ENCODE measurements at places on chromosomes 16 and 17. TPM values are rescaled to one million over a fixed set of nuclear protein-coding genes. Genes with fewer than 3 reads are reported as not detected.

GRCh38 chr16:56191156-56191815 is at the start of gene GNAO1:
Gene GNAO1 (plus strand): TSS chr16:56191489. CDS start chr16:56192236, 747 bp downstream.
- DNase-seq = peak; percentile 59

- no peak for DNase-seq
Observed at GRCh38 chr17:79546386-79546785, 64.5 kb downstream of the RBFOX3 start.

DNA sequence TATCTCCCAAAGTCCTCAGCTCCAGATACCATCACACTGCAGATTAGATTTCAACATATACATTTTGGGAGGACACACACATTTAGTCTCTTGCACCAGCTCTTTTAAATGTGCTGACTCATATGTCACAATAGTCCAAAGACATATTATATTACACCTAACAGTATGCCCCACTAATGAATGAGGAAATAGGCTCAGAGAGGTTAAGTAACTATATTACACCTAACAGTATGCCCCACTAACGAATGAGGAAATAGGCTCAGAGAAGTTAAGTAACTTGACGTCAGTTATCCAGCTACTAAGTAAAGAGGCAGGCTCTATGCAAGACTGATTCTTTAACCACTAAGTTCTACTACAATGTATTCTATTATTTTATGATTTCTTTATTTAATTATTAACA is 9.7 kb downstream of the IRX6 start:
- DNase-seq = no peak

GRCh38 chr17:38705523-38705802 is 390 bp downstream of the MLLT6 start:
- peak; percentile 48 for DNase-seq

DNA sequence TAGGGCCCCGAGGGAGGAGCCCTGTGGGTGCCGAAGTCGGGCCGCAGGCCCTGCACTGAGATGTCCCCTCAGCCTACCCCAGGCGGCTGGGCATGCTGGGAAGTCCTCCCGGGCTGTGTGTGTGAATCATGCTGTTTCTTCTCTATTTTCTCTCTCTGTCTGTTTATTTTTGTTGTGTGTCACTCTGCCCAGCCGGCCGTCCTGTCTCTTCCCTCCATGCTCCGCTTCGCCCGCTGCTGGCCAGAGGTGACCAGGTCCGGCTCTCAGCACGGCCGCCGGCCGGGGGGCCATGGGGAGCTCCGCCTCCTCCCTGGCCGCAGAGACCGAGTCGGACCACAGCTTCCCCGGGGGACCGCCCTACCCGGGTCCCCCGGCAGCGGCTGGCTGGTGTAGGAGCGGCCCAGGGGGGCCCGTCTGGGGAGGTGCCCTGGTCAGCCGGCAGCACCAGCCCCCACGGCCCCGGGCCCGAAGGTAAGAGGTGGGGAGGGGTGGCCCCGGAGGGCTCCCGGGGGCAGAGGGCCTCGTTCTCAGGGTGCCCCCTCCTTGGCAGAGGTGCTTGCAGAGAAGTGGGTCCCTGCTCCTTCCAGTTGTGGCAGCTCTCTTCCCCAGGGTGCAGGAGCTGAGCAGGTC is 12.5 kb downstream of the CAPN15 start:
- DNase-seq = no peak

- no peak for DNase-seq
Observed at GRCh38 chr16:49594685-49595498, 221.3 kb downstream of the C16orf78 start.

Gene SLC7A6OS
- total RNA-seq = 42.0 TPM

Gene CNGB1
- total RNA-seq = not detected

Gene KRTAP3-2
- not detected for total RNA-seq

Gene CD300C
- 0.16 TPM for total RNA-seq
